ENCODE measurements at places on chromosomes 2 and 18.

GRCh38 chr2:45965871-45966498 lies 314.5 kb downstream of the PRKCE start:
- no peak for DNase-seq

DNA sequence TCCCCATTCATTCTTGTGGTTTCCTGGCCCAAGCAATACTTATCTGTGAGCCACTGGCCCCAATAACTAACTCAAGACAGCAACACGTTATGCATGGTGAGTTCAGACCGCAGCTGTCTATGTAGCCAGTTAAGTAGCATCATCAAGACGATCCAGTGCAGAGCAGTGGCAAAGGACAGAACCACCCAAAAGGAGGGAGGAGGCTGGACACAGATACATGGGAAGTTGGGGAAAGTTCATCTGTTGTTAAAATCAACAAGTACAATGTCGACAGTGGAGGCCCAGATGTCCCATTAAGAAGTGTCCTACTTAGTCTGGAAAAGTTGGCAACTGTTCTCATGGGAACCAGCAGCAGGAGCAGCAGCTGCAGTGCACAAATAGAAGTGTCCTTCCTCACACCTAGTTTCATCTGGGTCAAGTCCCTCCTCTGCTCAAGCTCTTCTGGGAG lies 106.9 kb upstream of the THOC1 start:
- DNase-seq = peak; percentile 18

DNA sequence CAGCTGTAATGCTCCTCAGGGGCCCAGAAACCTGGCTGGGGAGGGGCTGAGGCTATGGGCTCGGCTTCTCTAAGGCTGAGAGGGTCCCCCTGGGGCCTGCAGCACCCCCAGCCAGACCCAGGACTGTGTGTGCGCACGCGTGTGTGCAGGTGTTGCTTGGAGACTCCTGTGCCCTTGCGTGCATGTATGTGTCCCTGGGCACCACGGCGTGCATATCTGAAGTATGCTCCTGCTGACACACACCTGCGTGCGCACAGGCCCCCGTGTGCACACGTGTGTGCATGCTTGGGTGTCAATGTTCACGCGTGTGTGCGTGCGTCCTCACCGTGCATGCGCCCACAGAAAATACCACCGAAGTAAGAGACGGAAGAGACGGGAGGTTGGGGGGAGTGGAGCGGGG lies 14.9 kb upstream of the ECEL1 start:
- no peak for DNase-seq

- DNase-seq = no peak
Observed at GRCh38 chr2:202757339-202757738, 114.2 kb downstream of the ICA1L start.

- DNase-seq = no peak
Observed at GRCh38 chr2:39930175-39930917, 151.3 kb upstream of the THUMPD2 start.

DNA sequence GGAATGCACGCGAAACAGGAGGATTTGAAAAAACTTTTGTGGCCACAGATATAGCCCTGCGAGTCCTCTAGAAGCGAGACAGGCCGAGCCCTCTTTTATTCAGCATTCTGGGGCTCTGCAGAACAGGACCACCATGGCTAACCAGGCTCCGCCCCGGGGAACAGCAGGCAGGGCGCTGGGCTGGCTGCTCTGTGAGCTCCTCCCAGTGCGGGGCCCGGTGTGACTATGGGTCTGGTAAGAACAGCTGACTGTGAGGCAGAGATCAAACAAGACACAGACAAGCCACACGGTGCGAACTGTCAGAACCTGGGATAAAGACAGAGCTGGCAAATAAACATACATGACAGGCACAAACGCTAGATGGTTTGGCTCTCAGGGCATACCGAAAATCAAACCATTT lies 15.5 kb downstream of the PXDN start:
- no peak for DNase-seq

DNA sequence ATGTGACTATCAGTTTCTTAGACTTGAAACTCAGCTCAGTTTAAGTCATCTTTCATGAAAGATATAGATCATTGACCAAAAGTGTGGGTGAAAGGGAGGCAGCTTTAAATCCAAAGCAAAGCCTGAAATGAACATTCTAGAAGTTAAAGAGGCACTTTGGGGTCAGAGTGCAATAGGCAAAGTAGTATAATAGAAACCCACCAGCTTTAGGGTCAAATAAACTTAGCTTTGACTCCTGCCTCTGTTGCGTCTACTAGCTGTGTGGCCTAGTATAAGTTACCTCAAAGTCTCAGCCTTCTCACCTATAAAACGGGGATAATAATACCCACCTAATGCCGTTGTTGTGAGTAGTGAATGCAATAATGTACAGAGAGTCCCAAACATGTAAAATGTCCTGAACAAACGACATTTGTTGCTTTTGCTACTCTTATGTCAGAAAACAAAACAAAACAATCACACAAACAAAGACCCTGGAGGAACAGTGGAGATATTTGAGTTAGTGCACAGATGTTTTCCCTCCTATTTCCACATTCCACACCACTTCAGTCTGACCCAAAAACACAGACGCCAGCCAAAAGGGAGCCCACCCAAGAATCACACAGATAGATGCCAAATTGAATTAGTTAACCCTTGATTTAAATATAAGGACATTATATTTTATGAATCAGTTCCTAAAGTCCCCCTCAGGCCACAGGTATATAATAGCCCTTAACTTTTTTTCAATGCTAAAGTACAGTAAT lies 657.0 kb downstream of the ARHGAP15 start:
- no peak for DNase-seq

- no peak for DNase-seq
Observed at GRCh38 chr2:182006595-182007341, 21.1 kb downstream of the PPP1R1C start.

GRCh38 chr2:37615804-37616676 lies 55.4 kb downstream of the CDC42EP3 start:
- no peak for DNase-seq

GRCh38 chr2:121722479-121722878 lies 14.2 kb downstream of the NIFK start:
- DNase-seq = peak; percentile 17

GRCh38 chr18:70693246-70693645 lies 404.4 kb downstream of the SOCS6 start:
- no peak for DNase-seq

DNA sequence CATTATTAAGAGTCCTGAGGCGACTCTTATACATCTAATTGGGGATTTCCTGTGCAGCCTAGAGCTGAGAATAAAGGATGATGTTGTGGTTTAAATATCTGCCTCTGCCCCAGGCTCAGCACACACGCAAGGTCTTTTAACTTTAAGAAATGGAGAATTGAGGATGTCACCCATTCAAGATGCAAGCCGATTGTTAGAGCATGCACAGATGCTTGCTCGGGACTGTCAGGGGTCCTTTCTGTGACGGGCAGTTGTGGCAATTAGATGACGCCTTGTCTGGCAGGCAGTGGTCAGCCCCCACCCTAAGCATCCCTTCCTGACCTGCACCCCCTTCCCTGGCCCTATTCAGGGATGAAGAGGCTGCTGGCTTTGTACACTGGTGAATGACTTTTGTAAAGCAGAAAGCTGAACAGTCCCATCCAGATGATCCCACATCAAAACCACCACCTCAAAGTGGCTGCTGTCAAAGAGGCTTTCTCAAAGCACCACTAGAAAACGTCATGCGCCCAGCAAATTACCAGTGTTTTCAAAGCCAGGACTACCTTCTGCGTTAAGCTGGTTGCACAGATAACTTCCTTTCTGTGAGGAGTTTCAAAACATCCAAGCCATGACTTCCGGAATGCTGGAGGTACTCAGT lies 23.7 kb downstream of the FAM178B start:
- DNase-seq = no peak

- DNase-seq = no peak
Observed at GRCh38 chr2:67466734-67467133, 69.6 kb downstream of the ETAA1 start.

DNA sequence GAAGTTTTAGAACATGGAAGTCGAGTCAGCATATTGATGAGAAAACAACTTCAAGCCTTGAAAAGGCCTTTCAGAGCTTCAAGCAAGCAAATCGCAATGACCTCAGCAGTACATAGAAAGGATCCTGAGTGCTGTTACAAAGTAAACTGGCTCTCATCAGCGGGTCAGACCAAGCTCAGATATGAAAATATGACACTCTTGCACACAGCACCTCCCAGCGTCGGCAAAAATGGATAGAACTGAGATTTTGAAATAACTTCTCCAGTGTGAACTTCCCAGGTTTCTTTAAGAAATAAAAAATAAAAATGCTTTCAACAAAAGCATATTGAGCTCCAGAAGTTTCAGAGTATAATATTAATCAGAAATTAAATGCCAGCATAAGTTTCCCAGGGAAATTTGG lies 296.9 kb downstream of the FBXO15 start:
- peak; percentile 7 for DNase-seq

GRCh38 chr18:51195086-51195450 lies 2.4 kb downstream of the MEX3C start:
- no peak for DNase-seq

DNA sequence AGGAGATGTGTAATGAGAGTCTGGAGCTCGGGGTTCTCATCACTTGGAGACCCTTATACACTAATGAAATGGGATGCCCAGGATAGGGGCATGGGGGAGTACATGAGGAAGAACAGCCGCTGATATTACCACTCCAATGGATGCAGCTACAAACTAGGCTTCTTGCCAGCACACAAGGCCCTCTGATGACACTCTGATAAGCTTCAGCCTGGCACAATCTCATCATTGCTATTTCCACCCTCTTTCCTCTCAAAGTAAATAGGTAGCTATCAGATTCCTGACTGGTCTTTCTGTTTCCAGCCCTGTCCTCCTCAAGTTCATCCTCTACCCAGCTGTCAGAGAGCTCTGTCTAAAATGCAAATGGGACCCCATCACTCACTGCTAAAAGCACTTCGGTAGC lies 103.0 kb downstream of the GPR39 start:
- no peak for DNase-seq

DNA sequence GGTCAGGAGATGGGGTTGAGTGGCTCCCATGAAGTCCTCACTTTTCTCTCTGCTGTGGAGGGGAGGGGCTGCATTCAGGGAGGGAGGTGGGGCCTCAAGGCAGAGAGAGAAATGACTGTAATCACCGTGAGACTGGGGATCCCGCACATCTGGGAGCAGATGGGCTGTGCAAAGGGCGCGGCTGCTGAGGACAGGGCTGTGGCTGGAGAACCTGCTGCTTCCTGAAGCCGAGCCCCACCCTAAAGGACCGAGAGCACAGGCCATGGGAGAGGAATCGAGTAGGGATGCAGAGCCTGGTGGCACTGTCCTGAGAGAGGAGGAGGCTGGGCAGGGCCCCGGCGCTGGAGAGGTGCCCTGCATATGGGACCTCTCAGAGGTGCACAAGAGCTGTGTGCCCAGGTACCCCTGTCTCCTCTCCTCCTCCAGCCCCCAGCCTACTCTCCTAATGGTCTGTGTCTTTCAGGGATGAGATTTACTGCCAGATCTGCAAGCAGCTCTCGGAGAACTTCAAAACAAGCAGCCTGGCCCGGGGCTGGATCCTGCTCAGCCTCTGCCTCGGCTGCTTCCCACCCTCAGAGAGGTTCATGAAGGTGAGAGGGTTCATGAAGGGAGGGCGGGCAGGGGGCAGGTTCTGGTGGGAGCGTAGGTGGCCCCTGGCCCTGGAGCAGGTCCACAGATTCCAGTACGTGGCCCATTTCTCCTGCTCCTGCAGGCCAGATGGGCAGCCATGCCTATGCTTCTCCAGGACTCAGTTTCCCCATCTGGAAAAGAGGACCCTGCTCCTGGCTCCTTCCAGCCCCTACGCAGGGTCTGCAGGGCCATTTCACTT lies 25.9 kb upstream of the GPR17 start:
- DNase-seq = no peak

GRCh38 chr18:57738078-57738477 lies 65.0 kb downstream of the ATP8B1 start:
- DNase-seq = no peak

DNA sequence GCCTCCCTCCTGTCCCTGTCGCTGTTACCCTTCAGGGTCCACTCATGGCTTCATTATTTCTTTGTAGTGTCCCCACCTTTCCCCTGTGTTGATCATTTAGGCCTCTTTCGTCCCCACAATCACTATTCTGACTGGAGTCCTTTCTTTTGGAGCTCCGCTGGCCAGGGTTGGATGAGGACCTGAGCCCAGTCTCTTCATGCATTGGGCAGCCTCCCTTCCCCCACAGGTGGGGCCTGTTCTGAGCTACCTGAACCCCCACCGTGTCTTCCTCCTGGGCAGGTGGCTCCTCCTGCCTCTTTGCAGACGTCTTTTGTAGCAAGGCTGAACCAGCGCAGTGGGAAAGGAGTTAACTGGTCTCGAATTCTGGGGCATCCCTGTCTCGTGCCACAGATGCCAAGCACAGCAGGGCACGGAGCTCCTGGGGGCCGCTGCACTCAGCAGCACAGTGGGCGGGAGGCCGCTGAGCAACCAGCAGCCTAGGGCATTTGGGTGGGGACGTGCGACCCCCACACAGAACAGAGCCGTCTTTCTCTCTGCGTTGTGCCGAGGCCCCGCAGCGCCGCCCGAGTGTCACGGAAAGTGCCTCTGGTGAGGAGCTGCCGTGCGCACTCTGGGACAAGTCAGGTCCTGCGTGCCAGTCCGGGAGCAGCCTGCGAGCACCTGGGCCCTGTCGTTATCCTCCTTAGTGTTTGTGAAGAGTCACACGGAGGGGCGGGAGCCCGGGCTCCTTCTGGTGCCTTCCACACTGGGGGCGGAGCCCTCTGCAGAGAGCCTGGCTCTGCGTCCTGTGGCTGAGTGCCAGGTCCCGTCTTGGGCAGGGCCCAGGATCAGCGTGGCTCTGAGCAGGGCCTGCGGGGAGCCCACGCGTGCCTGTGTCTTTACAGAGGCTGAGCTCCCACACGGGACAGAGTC lies 130.1 kb downstream of the NFATC1 start:
- DNase-seq = no peak

GRCh38 chr2:144407262-144407661 lies 112.7 kb downstream of the ZEB2 start:
- DNase-seq = no peak

DNA sequence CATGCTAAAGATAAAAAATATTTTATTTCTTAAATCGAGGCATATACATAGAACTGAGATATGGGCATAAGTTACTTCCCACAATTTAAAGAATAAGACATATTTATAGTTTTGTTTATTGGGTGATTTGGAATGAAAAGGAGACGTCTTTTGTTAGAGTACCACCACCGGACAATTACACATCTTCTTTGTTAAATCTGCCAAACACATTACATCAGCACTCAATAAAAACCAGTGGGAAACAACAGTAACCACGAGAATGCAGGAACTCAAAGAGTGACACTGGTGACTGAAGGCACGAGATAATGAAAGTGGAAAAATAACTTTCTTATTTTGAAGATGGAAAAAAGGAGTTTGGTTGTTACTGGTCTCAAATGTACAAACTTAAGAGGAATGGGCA lies 92.6 kb upstream of the TFCP2L1 start:
- DNase-seq = no peak

GRCh38 chr2:240730501-240731177 lies 39.0 kb downstream of the AQP12A start:
- DNase-seq = no peak

- peak; percentile 75 for DNase-seq
Observed at GRCh38 chr2:149715005-149715592, 127.5 kb upstream of the MMADHC start.
